ENCODE measurements at places on chromosomes 16 and 17.

DNA sequence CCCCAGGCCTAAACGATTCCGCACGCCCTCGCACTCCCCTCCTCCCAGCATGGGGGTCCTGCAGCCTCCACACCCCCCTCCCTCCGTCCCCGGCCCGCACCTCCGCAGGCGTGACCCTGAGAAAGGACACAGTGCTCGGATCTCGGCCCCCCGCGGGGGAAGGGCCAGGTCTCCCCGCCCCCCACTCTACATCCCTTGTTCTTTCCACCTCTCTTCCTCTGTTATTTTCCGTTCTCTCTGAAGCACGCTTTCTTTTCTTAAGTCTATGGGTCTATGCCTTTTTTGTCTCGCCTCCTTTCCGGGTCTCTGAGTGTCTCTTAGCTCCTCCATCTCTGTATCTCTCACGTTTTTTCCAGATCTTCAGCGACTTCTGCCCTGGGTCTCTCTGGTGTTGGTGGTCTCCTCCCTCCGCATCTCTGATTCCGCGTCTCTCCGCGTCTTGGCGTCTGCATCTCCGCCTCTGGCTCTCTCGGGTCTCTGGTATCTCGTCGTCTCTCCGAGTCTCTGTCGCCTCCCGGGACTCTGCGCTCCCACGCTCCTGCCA is 2.1 kb upstream of the HES7 start:
- DNase-seq: no peak

- DNase-seq: no peak
Observed at GRCh38 chr16:27432558-27432957, 30.6 kb downstream of the IL21R start.

GRCh38 chr17:2239882-2240430 is 63.6 kb downstream of the SMG6 start:
- DNase-seq: no peak

DNA sequence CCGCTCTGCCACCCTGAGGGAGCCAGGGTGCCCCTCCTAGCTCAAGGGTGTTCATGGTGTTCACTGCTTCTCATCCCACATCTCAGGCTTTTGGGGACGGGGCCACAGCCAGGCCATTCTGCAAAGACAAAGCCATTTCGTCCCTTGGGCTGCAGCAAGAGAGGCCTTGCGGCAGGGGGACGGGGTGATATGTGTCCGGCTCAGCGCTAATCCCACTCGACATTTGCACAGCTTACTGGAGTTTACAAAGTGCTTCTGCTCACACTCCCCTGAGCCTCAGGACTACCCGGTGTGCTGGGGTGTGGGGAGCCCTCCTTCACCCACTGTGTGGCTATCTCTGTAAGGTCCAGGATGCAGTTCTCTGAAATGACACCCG is 84.3 kb downstream of the RTN4RL1 start:
- DNase-seq: no peak

GRCh38 chr17:82232322-82232820 is 3.5 kb downstream of the SLC16A3 start:
- no peak for DNase-seq

DNA sequence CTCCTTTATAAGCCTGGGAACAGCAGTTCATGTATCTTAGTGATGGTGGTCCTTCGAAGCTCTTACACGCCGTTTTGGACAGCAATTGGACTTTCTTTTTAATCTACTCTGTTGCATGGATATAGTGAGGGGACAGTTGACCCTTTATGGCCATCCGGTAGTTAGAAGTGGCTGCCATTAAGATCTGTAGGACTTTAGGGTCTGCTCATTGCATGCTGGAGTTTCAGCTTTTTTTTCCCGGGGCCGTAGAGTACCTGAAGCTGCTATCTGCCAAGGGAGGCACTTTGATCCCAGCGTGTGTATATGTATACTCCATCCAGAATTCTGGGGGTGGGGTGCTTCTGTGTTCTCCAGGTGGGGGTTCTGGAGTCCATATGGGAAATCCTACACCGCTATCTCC is 1.2 kb downstream of the CYB5D1 start:
- DNase-seq: no peak

DNA sequence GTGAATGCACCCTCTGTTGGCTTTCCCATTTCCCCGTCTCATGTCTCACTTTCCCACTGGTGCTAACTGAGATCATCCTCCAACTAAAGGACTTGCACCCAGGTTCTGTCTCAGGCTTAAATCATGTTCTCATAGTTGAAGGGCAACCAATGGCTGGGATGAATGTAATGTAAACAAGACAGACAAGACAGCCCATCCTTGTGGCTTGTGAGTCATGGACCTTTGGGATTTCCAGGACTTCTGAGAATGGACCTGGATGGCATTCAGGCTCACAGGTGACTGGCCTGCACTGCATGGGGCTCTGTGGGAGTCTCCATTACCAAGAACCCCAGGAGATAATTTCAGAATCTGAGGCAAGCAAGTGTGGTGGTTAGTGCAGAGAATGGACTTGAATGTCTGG is 347.5 kb downstream of the HAPSTR1 start:
- no peak for DNase-seq

Data from stimulated activated CD4-positive, alpha-beta T cell treated with anti-CD3 and anti-CD28 coated beads, Interleukin-4, amount 100 ng/mL, for 48 hours (primary cell).